ENCODE measurements at places on chromosomes 12 and 14.

DNA sequence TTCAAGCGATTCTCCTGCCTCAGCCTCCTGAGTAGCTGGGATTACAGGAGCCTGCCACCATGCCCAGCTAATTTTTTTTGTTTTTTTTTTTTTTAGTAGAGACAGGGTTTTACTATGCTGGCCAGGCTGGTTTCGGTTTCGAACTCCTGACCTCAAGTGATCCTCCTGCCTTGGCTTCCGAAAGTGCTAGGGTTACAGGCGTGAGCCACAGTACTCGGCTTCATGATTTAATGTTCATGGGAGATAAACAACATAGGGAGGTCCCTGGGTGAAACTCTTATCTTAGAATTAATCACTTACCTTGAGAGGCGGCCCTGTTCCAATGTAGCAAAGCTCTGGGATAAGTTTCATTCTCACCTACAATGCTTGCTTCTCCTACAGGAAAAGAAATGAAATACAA, 48.3 kb downstream of the SEL1L start:
- DNase-seq = no peak

DNA sequence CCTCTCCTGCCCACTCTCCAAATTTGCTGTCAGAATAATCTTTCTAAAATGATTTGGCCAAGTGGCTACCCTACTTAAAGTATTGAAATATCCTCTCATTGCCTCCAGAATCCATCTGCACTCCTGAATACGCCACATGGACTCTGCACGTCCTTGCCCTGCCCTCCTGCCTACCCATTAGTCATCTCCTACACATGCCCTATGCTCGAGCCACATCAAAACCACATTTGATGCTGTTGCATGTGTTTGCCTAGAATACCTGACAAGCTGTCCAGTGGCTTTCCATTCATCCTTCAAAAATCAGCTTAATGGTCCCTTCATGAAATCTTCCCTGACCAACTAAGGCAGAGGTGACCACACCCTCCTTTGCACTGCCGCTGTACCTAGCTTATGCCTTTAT, 17.0 kb downstream of the VCPKMT start:
- DNase-seq = no peak

DNA sequence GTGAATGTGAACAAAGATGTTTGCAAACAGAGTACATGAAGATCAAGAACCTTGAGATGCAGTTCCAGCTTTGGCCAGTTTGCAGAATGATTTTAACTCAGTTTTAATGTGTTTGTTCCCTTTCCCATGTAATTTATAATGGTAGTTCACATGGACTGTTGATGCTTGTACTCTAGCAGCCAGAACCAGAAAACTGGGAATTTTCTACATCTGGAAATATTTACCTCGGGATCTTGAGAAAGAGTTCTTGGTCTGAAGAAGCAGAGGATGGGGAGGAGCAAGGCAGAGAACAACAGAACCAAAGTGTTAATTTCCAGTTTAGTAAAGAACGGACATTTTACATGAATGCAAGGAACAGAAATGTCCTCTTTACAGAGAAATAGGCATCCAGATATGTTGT, 37.0 kb upstream of the PMCH start:
- DNase-seq = no peak

- no peak for DNase-seq
Observed at GRCh38 chr12:24488906-24489619, 459.8 kb downstream of the BCAT1 start.

DNA sequence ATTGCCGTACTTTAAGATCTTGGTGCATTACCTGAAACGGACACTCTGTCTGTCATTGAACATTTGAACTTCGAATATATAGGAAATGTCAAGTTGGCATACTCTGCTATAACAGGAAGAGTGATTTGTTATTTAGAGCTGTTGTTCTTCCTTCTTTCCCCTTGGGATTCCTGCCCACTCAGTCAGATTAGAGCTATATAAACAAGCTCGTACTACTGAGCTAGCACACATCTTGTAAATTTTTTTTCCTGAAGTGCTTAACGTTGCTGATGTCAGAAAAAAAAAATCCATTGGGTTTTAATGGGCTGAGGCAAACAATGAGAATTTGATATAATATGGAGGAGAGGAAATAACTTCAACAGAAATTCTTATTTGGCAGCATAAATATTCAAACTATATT, 26.8 kb downstream of the RGS6 start:
- no peak for DNase-seq

DNA sequence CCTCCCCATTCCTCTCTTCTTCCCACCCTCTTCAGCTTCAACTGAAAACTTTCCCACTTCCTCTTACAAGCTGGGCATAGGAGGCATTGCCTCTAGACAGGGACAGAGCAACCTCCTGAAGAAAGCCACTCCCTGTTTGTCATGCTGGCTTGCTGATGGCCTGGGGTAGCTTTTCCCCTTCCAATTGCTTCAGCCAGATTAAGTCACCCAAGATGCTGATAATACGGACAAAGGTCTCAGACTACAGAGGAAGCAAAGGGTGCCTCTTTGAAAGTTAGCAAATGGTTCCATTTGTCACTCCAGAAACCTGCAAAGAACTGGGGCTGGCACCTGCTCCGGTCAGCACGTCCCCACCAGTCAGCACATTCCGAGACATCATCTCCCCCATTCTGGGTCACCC, 6.0 kb downstream of the KRT2 start:
- no peak for DNase-seq

- no peak for DNase-seq
Observed at GRCh38 chr12:76706761-76707160, 57.2 kb upstream of the ZDHHC17 start.

GRCh38 chr14:23468704-23469126, 788 bp upstream of the NGDN start:
- DNase-seq = no peak

- no peak for DNase-seq
Observed at GRCh38 chr14:81192594-81192993, 28.2 kb downstream of the GTF2A1 start.

GRCh38 chr12:4833524-4833923, 76.2 kb upstream of the KCNA1 start:
- DNase-seq = no peak

DNA sequence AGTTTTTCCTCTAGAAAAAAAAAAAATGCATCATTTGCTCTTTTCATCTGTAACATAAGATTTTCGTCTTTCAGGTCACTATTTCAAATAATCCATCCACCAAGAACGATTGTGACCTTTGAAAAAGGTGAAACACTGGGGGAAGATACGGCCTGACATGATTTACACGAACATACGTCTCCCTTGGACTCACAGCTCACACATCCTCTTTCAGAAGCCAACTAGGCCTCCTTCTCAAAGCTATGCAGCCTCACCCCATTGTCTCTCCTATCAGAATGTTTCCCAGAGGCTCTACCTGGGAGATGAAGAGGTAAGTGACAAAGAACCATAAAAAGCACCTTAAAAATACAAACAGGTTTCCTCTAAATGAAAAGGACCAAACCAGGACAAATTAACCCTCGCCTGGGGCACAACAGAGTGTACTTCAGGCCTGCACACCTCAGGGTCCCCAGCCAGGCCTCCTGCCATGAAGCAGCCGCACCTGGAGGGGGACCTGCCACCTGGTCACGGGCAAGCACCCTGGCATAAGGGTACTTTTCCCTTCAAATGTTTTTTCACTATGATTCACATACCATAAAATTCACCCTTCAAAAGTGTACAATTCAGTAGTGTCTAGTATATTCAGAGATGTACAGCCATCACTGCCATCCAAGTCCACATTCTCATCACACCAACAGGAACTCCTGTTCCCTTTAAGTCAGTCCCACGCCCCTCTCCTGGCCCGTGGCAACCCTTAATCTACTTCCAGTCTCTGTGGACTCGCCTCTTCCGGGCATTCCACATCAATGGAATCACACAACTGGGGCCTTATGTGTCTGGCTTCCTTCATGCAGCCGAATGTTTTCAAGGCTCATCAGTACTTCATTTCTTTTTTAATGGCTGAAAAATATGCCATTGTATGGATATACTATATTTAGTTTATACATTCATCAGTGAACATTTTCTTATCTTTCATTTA, 5.4 kb downstream of the SLC15A4 start:
- no peak for DNase-seq

DNA sequence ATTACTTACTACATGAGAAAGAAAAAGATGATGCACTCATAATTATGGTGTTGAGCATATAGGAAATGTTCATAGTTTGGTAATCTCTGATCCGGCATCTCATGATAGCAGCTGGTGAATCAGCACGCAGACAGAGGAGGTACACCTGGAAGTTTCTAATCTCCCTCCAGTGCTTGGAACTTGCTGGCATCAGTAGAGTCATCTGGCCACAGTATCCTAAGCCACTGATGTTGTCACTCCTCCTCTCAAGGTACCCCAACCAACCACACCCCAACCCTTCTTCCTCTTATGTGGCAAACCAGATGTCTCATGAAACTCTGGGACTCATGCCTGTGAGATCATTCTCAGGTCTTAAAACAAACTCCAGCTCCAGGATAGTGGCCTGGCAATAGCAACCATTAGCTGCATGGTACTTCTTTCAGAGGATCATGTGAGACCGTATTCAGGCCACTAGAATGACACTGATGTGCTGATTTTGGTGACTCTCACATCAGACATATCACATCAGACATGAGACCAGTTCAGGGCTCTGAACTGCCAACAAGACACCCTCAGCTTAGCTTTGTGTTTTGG, 143.0 kb downstream of the RASSF9 start:
- no peak for DNase-seq

DNA sequence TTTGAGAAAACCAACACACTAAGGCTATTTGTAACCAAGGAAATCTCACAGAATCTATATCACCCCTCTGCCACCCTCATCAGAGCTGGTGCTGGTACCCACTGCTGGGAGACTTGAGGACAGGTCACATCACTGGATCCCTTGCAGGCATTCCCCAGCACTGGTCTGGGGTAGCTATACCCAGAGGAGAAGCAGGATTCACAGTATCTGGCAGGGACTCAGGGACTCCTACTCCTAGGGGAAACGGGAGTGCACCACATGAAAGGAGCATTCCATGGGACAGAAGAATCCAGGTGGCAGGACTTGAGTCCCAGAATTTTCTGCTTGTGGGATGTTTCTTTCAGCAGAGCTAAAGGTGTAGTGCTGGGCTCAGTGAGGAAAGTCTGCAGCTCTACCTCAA, 223.2 kb downstream of the ADGRD1 start:
- DNase-seq = no peak

DNA sequence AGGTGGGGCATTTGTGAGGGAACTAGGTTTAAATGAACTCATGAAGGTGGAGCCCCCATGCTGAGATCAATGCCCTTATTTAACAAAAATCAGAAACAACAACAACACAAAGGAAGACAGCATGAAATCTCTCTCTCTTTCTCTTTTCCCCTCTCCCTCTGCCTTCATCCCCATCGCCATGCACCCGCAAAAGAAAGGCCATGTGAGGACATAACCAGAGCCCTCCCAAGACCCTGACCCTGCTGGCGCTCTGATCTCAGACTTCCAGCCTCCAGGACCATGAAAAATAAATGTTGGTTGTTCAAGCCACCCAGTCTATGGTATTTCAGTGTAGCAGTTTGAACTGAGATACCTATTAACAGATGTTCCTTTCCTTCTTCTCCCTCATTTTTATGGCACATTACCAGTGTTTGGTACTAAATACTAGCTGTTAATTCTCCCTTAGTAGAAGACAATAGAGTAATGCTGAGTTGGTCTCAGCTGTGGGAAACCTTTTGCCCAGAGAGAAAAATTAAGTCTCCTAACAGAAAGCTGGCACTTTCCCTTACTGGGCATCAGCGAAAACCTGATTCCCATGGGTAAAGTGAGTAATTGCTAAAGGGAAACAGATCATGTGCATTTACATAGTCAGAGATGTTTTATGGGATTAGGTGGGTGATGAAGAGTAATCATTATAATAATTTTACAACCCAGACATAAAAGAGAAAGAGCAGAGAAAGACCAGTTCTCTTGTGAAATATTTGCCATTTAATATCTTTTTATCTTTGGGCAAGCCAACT, 264.0 kb upstream of the PLEKHG7 start:
- no peak for DNase-seq

GRCh38 chr14:95217391-95217900, 60.1 kb upstream of the DICER1 start:
- DNase-seq = no peak
